Activated T-helper 1 cell treated with anti-CD3 and anti-CD28 coated beads, Interleukin-2, amount 50 U/mL, for 16 hours (primary cell): ENCODE measurements at places on chromosomes 6 and 20.
A peak's percentile ranks its signal among the peaks of the same experiment; 100 is the strongest.

DNA sequence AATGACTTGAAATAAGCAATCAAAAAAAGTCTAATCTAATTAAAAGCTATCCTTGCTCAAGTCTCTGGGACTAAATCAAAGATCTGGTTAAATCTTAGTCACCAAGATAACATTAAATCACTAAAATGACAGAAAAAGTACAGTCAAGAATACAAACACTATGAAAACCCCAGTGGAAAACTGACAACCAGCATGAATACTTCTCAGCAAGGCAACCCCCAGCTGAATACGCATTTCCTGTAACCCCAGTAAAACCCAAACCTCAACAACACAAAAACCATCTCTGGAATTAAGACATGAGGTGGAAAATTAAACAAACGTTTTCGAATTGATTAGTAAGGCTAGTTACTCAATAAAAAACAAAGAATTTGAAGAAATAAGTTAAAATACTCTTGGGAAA is 23.7 kb upstream of the ZC3H12D start:
- no peak for DNase-seq

- no peak for DNase-seq
Measured at GRCh38 chr6:16471910-16472297, 233.5 kb downstream of the GMPR start.

DNA sequence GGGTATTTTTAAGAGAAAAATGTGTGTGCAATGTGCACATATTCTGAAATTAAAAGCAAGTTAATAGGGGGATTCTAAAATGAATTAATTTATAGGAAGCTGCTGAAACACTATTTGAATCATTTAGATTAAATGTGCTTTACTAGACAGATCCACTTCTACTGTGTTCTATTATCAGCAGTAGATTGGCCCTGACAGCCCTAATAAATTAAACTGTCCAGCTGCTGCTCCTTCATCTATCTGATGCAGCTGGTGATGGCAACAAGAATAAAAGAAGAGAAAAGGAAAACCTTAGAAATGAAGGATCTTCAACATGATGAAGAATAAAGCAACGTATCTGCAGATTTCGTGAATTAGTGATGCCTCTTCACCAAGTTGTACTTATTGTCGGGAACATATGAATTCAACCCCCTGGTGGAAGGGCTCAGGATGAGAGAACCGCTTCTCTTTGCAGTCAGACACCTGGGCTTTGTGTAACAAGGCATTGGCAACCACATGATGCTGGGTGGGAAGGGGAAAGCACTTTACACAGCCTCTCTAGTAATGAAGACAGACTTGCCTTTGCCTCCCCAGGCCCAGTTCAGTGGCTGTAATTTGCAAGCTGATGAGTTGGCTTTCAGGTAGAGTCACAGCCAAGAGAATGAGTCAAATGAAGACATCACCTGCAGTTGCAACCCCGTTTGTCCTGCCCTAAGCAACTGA is 94.4 kb downstream of the LAMP5 start:
- DNase-seq = no peak

DNA sequence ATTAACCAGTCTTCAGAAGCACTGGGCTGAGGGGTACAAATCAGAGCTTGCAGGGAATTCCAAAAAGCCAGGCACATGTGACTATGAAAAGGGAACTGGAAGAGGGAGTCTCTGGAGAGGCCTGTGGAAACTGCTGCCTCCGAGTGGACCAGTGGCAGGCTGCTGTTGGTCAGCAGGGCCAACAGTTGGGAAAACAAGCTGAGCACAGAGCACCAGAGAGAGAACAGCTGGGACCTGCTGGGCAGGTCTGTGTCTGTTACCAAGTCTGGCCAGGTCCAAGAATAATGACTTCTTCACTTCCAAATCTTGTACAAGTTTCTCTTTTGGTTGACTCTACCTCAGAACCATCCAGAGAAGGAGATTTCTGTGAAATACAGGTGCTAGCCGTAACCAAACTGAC is 81.4 kb downstream of the LIN28B start:
- DNase-seq = no peak

- DNase-seq = no peak
Measured at GRCh38 chr6:111559188-111560097, 46.2 kb downstream of the TRAF3IP2 start.

GRCh38 chr6:113361014-113361645 is 496.0 kb upstream of the MARCKS start:
- no peak for DNase-seq

DNA sequence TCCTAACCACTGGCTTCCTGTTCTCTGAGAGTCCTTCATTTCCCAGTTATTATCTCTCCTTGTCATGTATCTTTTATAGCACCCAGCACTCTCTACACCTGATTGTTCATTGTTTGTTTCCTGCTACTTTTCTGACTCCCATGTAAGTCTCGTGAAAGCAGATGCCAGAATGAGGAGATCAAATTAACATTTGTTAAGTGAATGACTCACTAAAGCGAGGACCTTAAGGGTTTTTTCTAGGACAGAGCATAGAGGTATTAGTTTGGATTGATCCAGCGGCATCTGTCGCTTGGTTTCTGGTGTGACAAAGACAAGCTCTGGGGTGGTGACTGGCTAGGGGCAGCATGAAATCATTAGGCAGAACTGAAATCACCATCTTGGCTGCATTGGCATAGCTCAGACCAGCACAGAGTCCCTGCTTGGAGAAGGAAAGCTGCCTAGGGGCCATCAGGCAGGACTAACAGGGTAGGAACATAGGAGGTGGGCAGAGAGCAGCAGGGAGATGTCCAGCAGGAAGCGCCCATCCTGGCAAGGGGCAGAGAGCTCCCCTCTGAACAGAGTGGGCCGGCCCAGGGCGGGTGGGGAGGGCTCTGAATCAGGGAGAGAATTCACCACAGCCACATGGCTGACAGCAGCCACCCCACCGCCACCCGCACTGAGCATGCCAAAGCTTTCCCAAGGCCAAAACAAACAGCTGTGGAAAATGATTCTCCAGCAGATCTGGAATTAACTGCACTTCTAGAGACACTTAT is 97.1 kb upstream of the CEP85L start:
- DNase-seq = no peak

DNA sequence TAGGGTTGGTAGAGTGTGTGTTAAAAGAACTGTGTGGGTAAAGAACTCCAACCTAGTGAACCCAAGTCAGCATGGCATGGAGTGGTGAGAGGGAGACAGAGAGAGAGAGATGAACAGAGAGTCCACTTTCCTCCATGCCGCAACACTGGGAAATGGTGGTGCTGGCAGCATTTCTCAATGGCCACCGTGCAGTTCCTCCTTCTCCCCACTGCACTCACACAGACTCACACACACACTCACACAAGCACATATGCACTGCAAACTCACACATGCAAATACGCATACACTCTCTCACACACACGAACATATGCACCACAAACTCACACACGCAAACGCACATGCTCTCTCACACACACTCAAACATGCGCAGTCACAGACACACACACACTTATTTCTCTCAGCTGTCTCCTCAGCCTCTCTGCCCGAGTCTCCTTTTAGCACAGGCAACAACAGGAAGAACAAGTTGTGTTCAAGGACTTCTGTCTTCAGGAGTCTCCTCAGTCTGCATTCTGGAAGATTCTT is 66.5 kb upstream of the LY86 start:
- no peak for DNase-seq

GRCh38 chr6:154414021-154414813 is 57.6 kb upstream of the IPCEF1 start:
- no peak for DNase-seq

GRCh38 chr6:138815797-138816528 is 20.1 kb downstream of the ECT2L start:
- DNase-seq = no peak

DNA sequence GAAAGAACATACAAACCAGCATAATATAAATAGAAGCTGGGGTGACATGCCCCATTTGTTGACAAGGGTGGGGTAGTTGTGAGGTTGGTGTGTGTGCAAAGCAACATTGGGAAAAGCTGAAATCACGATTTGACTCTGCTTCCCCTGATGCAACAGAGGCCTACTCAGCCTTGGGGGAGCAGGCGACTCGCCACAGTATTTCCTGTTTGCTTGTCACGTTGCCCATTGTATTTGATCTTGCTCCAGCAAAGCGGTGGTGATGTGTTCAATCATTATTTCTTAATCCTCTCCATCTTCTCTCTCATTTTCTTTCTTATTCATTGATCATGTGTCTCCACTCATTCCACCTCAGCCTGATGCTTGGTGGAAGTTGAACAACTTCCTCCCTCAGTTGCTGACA is 165.8 kb upstream of the CITED2 start:
- peak; percentile 29 for DNase-seq

GRCh38 chr6:36349240-36349639 is 12.6 kb upstream of the BNIP5 start:
- DNase-seq = no peak

DNA sequence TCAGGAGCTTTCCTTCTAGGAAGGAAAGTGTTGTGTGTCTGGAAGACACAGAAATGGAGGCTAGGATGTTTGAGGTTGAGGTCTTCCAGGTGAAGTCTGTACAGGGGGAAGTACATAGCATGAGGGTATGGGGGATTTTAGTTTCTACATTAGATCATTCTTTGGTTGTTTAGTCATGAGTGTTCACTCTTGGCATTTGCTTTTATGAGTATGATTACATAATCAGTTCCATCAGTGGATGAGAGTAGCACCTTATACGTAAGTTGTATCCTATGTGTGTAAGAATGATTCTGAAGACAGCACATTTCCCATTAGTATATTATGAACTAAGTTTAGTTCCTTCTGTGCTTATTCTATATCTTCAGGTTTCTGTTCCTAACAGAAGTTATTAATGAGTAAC is 1.9 kb downstream of the CDYL start:
- no peak for DNase-seq

DNA sequence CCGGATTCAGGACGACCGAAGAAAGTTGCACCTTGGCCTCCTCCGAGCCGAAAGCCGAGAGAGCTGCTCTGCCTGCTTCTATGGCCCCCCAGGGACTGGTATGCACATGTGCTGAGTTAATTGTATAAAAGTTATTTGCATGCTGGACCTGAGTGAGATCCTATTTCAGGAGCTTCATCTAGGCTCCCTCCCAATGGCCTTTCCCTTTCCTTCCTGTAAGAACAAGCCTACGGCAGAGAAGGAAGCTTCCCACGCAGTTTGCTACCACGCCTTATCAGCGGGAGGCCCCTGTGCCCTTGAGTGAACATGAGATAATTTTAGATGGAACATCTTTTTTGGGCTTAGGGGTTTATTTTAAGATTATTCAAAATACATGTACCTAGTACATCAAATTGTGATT is 65.9 kb downstream of the RIN2 start:
- no peak for DNase-seq

DNA sequence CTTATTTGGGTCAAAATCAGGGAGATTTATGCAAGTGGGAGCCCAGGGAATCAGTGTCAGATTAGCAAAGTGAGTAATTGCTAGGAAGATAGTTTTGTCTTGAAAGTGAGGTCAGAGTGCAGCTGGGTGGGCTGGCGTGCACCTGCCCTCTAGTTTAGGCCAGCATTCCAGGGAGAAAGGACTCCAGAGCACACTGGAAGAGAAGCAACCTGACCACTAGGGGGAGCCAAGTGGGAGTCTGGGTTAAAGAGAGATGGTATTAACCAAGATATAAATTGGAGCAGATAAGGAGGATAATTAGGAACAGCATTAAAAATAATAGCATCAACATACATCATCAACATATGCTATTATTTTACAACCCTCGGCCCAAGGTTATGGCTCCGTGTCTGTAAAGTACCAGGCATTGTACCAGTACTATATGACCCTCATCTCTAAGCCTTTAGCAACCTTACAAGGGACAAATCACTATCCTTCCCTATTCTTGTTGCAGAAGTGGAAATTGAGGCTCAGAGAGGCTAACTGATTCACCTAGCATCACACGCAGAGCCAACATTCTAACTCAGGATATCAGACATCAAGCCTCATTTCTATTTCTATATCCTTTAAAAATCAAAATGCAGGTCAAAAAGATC is 57.8 kb downstream of the SLC2A10 start:
- DNase-seq = no peak

DNA sequence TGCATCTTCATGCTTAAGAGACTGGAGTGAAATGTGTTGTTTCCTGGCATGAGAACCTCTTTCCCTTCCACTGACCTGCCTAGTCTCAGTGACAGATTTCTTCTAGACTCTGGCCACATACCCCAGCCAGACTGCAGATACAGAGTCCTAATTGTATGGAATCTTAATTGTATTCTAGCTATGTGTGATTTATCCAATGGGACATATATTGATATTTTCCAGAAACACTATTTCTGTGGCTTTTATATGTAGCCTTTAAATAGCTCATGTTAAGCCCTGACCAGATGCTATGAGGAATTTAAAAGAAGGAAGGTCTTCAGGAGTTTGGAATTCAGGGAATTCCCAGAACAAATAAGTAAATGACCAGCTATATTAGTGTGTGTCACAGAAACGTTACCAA is 99.0 kb downstream of the FIG4 start:
- DNase-seq = no peak

GRCh38 chr6:9504191-9504590 is 910.7 kb downstream of the TFAP2A start:
- no peak for DNase-seq

DNA sequence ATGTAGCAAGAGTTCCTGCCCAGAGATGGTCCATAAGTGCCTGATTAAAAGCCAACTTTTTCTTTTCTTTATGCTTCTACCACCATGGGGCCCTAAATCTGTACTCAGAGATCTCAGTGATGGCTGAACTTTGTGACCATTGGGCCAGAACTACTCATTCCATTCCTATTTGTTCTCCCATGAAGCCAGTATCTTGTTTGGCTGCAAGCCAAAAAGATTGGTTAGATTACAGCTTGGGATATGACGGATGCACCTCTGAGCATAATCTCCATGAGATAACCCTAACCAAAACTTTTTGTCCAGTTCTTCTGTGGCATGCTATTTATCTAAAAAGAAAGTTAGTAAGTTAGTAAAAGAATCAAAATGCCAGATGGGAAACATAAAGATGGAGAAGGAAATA is 72.2 kb downstream of the PLCB4 start:
- DNase-seq = no peak

GRCh38 chr6:33840048-33840926 is 36.5 kb upstream of the MLN start:
- no peak for DNase-seq

GRCh38 chr20:9610665-9611064 is 96.3 kb downstream of the LAMP5 start:
- DNase-seq = no peak

- no peak for DNase-seq
Measured at GRCh38 chr6:123598011-123598410, 38.7 kb downstream of the TRDN start.

GRCh38 chr6:55937261-55937947 is 62.0 kb upstream of the BMP5 start:
- no peak for DNase-seq

- DNase-seq = no peak
Measured at GRCh38 chr6:19036196-19036555, 649.0 kb downstream of the RNF144B start.

DNA sequence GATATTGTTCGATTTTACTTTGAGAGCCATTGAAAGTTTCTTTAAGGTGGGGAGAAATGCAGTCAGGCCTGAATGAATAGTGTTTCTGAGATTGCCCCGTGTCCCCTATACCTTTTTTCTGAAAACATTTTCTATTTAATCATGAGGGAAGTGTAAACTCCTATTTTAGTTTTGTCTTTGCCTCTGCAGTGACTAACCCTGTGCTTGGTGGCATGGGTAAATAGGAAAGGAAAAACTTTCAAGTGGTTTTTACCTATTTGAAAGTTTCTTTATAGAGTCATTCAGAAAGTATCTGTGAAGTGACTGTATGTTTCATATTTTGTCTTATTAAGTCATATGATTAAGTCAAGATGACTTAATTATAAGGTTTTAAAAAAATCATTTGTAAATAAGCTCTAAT is 14.5 kb downstream of the SNRNP48 start:
- DNase-seq = no peak
